Activated naive CD8-positive, alpha-beta T cell treated with anti-CD3 and anti-CD28 coated beads, Interleukin-2, amount 50 U/mL, for 24 hours (primary cell): ENCODE measurements at places on chromosomes 12 and 14.

DNA sequence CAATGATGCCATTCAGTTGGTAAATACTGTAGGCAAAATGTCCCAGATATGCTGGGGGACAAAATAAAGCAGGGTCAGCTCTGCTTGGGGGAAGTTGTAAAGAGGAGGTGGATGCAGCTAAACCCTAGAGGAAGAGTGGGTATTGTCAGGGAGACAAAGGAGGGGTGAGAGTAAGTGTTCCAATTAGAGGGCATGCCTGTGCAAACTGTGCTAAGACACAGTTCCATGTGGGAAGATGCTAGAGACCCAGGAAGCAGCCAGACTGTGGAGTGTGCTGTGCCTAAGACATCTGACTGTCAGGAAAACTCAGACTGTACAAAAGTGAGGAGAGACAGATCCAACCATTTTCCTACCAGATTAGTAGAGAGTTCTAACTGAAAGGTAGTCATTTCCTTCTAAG lies 474.3 kb downstream of the ATP23 start:
- no peak for DNase-seq

- DNase-seq: no peak
These were observed 137.8 kb downstream of the EPS8 start for GRCh38 chr12:15651371-15651770.

DNA sequence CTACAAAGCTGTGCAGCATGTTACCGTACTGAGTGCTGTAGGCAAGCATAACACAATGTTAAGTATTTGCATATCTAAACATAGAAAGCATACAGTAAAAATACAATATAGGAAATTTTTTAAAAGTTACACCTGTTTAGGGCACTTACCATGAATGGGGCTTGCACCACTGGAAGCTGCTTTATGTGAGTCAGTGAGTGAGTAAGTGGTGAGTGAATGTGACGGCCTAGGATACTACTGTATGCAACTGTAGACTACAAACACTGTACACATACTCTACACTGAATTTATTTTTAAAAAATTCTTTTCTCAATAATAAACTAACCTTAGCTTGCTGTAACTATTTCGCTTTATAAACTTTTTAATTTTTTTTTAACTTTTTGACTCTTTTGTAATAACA lies 82.1 kb upstream of the FSCB start:
- no peak for DNase-seq

- DNase-seq: no peak
These were observed 149.4 kb upstream of the PLEKHG7 start for GRCh38 chr12:92553389-92553788.

DNA sequence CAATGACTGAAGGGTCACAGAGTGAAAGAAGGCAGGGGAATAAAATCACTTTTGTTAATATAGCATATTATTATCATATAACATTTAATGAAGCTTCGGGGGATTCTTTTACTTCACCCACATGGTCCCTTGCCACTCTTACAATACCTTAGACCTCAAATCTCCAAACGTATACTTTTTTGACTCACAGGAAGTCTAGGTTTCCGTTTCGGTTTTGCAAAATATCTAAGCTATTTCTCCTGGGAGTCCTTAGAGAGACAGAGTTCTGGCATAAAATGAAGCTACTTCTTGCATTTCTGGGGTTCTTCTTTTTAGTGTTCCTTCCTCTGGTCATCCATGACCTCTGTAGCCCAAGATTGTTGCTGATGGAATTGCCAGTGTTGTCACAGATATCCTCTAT lies 590.5 kb upstream of the ATP2B1 start:
- DNase-seq: no peak

DNA sequence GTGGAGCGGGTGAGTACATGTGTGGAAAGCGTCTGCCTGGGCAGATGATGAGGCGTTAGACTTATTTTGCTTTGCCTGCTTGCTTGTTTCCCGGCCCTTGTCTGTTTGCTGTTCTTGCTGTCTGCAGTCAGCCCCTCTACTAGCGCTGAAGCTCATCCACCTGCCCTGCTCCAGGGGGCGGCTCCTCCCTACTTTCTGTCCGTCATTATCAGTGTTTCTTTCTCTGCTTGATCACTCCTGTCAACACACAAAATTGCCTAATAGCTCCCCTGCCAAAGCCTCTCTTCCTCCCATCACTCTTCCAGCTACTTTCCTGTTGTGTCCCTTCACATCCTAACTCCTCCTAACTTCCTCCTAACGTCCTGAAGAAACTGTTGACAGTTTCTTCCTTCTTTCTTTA lies 34.9 kb upstream of the GALNT8 start:
- DNase-seq: no peak

DNA sequence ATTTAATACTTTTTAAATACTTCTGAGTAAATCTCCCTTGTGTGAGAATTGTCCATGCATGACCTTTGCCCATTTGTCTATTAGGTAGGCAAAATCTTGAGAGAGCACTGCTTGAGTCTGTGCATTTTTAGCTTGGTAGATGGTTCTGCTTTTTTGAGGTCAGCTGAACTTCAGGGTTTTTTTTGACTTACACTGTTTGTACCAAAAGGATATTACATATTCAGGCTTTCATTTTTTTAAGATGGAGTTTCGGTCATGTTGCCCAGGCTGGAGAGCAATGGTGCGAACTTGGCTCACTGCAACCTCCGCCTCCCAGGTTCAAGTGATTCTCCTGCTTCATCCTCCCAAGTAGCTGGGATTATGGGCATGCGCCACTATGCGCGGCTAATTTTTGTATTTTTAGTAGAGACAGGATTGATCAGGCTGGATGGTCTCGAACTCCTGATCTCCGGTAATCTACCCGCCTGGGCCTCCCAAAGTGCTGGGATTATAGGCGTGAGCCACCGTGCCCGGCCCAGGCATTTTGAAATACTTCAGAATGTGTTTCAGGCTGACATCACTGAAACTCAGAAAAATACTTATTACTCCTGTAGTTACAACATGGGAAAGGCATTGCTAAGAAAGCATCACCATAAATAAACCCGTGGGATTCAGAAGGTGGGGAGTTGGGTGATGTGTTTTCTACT lies 11.1 kb downstream of the RASSF3 start:
- no peak for DNase-seq

- no peak for DNase-seq
These were observed 18.5 kb upstream of the CD9 start for GRCh38 chr12:6181583-6182278.

DNA sequence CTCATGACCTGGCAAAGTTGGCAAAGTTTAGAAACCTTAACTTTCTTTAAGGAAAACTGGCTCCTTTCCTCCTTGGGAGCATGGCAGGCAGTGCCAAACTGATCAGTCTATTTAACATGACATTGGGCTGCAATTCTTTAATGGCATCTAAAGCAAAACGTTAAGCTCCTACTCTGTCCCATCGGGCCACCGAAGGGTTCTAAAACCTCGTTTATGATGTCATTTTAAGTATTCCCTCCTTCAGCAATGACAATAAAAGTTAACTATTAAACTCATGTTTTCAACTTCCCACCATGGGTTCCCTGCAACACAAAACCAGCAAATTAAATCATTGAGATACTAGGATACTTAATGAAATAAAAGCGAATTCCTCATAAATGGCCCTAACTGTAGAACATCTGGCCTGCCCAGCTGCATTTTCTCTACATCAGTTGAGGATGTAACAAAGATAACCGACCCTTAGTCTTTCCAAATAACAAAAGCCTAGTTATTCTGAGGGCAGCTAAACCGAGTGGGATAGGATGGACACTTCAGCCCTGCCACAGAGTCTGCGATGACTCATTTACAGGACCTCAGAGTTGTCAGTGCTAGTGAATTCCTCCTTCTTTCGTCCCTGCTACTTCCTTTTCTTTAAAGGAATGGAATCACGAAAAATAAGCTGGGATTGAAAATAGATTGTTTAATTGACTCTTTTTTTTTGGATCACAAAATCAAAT lies 34.5 kb upstream of the RIC8B start:
- no peak for DNase-seq
